BJ (cell line): ENCODE measurements at places on chromosomes 7 and 10. TPM values are rescaled to one million over a fixed set of nuclear protein-coding genes. Genes with fewer than 3 reads are reported as not detected.

DNA sequence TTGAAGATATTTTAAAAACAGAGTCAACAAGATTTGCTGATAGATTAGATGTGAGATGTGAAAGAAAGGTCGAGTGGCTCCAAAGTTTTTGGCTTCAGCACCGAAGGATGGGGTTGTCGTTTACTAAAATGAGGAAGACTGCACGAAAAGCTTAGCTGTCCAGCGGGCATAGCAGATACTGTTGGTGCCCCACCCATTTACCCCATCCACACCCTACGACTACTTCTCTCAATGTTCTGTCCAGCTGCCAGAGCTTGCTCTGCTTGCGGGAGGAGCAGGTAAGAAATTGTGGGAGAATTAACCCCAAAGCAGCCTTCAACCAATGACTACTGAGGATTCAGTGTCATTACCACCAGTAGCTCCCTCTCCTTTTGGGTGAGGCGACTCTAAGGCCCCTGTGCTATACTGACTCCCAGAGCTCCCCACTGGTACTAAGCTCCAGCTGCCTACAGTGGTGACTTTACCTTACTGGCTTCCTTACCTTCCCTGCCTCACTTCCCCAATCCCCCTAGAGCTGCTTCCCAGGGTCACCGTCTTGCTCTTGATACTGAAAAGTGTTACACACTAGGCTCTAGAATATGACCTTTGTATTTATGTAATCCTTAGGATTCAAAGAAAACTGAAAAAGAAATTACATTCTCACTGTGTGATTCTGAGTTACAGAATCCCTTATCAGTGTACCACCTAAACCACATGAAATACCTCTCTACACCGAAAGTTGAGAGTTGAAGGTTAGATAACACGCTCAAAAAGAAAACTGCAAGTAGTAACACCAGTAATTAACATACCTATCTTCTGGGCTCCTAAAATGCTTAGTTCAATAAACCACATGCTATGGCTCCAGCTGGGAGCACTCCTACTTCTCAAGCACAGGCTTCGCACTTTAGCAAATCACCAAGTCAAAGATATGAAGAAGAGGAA is 22.3 kb downstream of the CACUL1 start:
- DNase-seq, result no peak

SLC29A4 gene
- polyA plus RNA-seq, result 1.9 and 3.4 TPM in 2 replicates

NKX1-2 gene
- polyA plus RNA-seq, result not detected in 2 replicates

GRCh38 chr7:15681631-15682030 is 4.9 kb downstream of the MEOX2 start:
- DNase-seq, result no peak

GRCh38 chr10:15096661-15097010 is 519 bp upstream of the RPP38 start:
- DNase-seq, result no peak

- DNase-seq, result no peak
Measured at GRCh38 chr7:129495987-129496386, 6.3 kb upstream of the SMKR1 start.

- DNase-seq, result no peak
Measured at GRCh38 chr10:101087376-101087775, 25.6 kb downstream of the KAZALD1 start.

- DNase-seq, result no peak
Measured at GRCh38 chr7:144785521-144785920, 50.3 kb downstream of the TPK1 start.

DGKI gene
- 1.3 and 1.4 TPM in 2 replicates for polyA plus RNA-seq

LRRC18 gene
- polyA plus RNA-seq, result not detected in 2 replicates

- DNase-seq, result no peak
Measured at GRCh38 chr10:26336979-26337378, 101.2 kb upstream of the APBB1IP start.

- DNase-seq, result no peak
Measured at GRCh38 chr7:47557694-47558670, 23.9 kb downstream of the TNS3 start.

GRCh38 chr10:94094540-94094939 is 100.8 kb downstream of the PLCE1 start:
- no peak for DNase-seq

DNA sequence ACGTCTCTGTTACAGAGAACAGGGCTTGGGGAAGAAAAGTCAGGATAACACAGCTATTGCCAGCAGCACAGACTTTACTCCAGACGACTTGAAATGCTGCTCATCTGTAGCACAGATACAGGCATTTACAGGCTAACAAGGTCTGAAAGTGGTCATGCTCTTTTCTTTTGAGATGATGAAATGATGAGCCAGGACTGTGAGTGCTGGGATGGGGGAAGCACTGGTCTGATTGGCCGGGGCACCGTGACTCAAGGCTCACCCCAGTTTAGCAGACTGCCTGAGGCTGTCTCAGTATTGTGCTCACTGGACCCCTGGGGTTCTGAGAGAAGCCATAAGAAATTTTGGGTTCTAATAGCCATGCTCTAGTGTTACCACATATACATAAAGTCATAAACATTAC is 12.4 kb downstream of the SMKR1 start:
- DNase-seq, result no peak

DNA sequence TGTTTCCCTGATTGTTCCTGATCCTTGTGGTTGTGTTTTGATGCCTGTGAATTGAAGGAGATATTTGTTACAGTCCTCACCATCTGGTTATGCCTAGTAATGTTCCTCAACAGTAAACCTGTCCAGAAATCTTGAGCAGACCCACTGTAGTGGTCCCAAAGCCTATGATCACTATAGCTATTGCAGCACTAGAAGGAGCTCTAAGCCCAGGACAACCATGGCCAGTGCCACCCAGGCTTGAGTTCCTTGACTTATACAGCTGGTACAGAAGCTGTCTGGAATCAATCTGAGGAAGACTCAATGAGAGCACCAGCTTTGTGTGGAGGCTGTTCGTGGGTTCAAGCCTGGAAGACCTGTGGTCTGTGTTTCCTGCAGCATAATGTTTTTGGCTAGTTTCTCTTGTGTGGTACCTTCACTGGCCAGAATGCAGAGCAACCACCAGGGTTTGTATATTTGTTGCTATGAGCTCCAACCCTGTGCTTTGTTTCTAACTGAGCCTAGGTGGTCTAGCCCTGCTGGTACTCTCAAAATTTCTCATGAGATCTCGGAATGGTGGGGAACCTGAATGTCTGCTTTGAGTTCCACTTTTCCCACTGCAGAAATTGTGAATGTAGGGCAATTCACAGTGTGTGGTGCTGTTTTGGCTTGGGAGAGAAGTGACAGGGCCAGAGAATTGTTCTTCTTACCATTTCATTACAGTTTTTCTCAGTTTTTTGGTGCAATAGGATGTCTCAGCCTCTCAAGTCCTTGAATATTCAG is 355.2 kb downstream of the SUGCT start:
- DNase-seq, result no peak

RAMP3 gene
- polyA plus RNA-seq, result not detected in 2 replicates

- no peak for DNase-seq
Measured at GRCh38 chr10:100612601-100613595, 77.2 kb downstream of the HIF1AN start.

GRCh38 chr7:152723364-152723763 is 36.2 kb upstream of the ACTR3B start:
- DNase-seq, result no peak

- no peak for DNase-seq
Measured at GRCh38 chr7:8442051-8442813, 8.8 kb downstream of the NXPH1 start.

DNA sequence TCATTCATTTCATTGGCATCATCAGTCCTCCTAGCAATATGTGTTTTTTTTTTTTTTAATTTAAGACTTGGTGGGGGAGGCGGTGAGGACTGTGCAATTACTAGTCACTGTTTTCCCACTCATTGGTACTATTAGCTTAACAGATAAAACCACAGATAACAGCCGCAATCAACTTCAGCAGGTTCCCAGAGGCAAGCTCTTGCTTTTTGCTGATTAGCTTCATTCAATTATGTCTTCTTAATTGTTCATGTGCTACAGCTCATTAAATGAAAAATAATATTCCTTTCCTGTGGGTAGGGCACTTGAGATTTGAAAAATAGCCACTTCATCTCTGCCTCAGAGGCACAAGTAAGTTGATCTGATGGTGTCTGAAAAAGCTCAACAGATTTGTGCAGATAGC is 215.5 kb downstream of the PCDH15 start:
- no peak for DNase-seq

GRCh38 chr10:75236178-75236825 is 545 bp upstream of the COMTD1 start:
- no peak for DNase-seq

DNA sequence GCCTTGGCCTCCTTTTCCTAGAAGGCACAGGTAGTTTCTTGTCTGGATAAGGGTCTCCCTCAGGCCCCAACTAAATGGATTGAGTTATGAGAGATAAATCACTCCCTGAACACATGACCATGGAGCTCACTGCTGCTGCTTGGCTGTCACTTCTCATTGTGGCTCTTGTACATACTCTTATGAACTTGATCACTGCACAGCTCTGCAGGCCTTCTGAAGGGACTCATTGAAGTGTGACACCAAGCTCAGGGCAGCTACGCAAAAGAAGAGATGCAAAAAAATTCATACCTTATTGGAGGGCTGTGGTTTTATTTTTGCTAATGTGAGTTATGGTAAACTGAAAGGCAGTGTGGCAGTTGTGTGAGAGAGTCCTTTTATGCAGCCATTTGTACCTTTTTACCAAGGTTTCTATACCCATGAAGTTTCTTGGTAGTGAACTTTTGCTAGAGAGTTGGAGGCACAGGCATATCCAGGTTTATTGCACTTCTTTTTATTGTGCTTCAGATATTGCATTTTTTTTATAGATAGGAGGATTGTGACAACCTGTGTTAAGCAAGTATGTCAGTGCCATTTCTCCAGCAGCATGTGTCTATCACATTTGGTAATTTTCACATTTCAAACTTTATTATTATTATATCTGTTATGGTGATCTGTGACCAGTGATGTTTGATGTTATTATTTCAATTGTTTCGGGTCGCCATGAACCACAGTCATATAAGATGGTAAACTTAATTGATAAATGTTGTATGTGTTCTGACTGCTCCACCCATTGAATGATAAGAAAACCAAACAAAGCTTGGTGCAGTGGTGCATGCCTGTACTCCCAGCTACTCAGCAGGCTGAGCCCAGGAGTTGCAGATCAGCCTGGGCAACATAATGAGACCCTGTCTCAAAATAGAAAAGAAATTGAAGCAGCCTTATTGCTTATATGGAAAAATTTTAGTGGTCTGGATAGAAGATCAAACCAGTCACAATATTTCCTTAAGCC is 100.6 kb downstream of the LRRC4 start:
- DNase-seq, result no peak

- DNase-seq, result no peak
Measured at GRCh38 chr7:28861825-28862224, 96.3 kb downstream of the TRIL start.

DNA sequence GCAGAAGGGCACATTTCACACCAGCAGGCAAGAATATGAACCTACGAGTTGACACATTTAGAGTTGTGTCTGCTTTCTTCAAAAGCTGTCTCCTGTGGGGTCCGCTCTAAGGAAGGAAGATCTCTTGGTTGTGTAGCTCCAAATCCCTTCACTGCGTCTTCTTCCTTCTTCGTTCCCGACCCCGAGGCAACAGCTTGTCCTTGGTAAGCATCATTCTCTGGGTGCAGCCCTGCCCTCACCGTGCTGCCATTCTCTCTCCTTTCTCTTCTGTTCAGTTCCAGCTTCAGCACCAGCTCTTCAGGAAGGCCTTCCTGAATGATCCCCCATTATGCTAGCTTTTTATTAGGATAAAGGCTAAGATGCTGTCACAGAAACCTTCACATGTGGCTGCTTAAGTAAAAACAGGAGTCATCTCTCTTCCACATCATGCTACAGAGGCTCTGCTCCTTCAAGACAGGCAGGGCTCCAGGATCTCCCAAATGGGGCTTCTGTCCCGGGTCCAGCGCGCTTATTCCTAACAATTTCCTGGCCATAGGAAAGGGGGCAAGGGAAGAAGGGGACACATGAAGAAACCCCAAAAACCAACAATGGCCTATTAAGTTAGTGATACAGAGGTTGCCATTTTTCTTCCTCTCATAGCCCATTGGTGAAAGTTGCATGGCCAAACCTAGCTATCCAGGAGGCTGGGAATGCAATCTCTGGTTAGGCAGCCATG is 52.2 kb upstream of the SHH start:
- DNase-seq, result no peak

GRCh38 chr7:68015978-68016532 is 1019.4 kb downstream of the TYW1 start:
- no peak for DNase-seq

DNA sequence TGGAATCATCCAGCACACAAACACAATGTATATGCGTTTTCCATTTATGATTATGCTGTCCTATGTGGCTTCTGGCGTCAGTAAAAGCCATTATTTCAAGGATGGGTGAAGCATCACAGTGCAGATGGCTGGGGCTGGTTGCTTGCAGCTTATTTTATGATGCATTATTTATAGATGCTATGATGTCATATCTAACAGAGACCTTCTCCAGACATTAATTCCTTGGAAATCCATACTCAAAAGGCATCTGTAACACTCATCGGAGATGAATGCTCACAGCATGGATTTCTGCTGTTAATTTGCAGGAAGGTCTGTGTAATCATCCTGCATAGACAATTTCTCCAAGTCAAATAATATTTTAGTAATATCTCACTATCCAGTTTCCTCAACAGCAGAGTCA is 7.2 kb downstream of the RGS10 start:
- no peak for DNase-seq

DNA sequence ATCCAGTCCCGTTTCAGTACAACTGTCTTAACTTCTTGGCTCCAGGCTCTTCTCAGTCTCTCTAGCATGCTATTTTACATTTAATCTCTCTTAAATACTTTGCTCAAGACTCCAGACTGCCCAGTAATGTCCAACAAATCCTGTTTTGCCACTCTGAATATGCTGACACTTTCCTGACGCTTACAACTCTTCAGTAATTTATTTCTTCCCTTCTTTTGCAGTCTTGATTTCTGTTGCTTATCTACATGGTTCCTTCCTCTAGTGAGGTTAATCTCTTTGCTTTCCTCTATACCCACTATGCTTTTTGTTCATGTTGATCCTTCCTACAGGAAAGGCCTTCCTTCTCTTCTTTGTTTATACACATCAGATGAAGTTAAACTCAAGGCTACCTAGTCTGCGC is 23.7 kb downstream of the UMAD1 start:
- DNase-seq, result no peak

- no peak for DNase-seq
Measured at GRCh38 chr10:15035385-15036301, 8.1 kb upstream of the OLAH start.

SPDYE2B gene
- not detected in 2 replicates for polyA plus RNA-seq

HECW1 gene
- polyA plus RNA-seq, result 2.1 and 2.9 TPM in 2 replicates

UPK3B gene
- polyA plus RNA-seq, result not detected in 2 replicates
